Fibroblast of skin of left biceps (primary cell): ENCODE measurements at places on chromosomes 11 and 22.

GRCh38 chr11:2779499-2779980 lies 79.7 kb upstream of the KCNQ1OT1 start:
- DNase-seq, result no peak

DNA sequence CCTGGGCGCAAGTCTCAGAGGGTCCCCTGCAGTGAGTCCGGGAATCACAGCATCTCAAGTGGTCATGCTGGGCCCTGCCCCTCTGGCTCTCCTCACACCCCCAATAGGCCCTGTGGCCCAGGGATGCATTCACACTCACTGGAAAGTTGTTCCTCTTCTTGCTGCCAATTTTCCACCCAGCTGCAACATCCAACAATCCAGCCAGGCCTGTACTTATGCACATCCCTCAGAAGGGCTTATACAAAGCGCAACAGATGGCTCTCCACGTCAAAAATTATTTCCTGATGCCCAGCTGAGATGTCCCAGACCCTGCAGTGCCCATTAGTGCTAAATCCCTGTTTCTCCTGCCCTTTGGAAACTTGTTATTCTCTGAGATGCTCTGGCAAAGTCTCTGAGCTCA lies 407.8 kb upstream of the NARS2 start:
- DNase-seq, result no peak

DNA sequence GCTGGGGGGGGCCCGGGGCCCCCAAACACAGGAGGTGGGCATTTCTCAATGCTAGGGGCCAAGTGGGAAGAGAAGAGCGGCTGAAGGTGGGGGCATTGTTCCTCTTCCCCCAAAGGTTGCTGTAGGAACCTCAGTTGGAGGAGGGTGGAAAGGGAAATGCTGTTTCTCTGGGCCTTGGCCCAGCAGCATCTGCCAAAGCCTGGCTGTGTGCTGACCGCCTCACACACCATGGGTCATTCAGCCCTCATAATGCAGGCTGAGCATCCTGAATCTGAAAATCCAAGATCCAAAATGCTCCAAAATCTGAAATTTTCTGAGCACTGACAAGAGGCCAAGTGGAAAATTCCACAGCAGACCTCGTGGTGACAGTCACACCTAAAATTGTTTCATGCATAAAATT lies 49.0 kb upstream of the BID start:
- DNase-seq, result no peak

DNA sequence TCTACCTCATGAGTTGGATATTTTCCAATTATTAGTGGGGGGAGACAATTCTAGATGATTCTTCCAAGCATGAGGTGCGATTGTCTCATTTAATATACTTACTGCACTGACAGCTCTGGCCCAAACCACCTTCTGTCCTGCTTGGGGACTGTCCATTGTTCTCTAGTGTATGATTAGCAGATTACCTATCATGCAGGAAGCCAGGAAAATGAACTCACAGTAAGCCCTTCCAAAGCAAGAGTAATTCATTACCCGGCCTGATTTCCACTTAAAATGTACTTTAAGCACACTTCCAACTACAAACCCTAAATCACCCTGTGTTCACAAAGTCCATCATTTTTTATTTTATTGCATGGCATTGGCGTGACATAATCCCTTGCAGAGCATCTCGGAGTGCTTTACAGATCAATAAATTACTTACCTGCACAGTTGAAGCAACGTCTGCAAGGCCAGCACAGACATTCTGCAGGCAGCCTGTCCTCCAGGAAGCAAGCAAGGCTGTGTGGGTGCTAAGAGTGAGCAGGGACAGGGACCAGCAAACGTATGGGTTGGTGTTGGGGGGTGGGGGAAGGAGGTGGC lies 838.2 kb downstream of the NTM start:
- DNase-seq, result no peak

- DNase-seq, result no peak
Observed at GRCh38 chr11:44193856-44194255, 98.4 kb downstream of the EXT2 start.

GRCh38 chr11:119515771-119516400 lies 92.9 kb upstream of the THY1 start:
- no peak for DNase-seq
